ENCODE measurements at places on chromosomes 12 and 14.

DNA sequence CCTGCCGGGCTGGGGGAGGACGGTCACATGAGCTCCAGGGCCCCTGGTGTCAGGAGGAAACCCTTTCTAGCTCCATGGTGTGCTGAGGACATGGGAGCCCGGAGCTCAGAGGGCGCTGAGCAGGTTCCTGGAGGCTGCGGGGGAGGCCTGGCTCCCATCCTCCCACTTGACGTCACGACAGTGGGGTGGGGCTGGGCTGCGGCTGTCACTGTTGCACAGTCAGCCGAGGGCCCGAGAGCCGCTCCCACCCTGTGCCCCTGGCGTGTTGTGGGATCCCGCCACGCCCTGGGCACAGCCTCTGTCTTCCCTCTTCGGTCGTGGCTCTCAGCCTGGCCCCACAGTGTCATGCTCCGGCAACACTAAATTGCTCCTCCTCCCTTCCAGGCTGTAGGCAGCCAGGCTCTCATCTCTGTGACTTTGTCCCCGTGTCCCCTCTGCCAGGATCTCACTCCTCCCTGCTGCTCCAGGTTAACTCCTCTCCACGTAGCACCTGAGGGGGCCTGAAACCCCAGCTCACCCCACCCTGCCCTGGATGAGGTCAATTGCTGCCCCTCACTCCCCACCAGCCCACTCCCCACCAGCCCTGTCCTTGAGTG, 33.0 kb downstream of the BEGAIN start:
- peak; percentile 11 for DNase-seq

DNA sequence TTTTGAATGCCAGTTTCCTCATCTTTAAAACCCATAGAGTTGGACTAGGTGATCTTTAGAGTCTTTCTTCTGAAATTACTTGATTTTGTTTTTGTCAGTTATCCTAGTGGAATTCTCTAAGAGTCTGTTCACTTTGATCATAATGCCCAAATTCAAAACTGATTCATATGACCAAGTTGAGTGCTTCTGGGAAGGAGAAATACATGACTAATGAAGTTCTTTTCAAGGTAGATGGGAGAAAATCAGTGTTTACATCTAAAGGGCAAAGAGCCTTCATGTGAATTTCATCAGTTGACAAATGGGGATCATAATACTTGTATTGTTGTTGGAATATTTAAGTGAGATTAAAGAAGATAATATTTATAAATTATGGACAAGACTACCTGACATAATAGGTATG, 53.2 kb downstream of the ERC1 start:
- peak; percentile 7 for DNase-seq

DNA sequence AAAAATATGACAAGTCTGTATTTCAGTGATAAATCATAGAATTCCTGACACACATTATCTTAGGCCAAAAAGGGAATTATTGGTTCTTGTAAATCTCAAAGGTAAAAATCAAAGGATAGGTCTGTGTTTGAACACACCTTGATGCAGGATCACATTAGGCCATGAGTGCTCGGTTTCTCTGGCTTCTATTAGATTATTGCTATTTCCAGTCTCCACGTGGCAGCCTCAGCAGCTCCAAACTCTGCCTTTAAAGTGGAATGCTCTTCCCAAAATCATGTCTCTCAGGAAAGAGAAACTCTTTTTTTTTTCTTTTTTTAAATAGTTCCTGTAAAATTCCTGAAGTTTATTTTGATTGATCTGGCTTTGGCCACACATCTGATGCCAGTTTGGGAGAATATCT, 105.6 kb upstream of the FRMD6 start:
- DNase-seq, result no peak

DNA sequence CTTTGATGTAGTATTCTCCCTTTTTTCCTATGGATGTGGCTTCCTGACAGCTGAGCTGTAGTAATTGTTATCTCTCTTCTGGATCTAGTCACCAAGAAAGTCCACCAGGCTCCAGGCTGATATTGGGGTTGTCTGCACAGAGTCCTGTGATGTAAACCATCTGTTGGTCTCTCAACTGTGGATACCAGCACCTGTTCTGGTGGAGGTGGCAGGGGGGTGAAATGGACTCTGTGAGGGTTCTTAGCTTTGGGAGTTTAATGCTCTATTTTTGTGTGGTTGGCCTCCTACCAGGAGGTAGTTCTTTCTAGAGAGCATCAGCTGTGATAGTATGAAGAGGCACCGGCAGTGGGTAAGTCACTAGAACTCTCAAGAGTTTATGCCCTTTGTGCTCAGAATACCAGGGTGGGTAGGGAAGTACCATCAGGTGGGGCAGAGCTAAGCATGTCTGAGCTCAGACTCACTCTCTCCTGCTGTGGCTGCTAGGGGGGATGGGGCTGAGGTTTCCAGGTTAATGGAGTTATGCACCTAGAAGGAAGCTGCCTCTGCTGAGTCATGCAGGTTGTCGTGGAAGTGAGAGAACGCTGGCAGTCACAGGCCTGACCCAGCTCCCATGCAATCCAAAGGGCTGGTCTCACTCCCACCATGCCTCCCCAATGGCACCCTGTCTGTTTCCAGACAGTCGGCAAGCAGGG, 3.0 kb upstream of the TAS2R14 start:
- peak; percentile 98 for DNase-seq

DNA sequence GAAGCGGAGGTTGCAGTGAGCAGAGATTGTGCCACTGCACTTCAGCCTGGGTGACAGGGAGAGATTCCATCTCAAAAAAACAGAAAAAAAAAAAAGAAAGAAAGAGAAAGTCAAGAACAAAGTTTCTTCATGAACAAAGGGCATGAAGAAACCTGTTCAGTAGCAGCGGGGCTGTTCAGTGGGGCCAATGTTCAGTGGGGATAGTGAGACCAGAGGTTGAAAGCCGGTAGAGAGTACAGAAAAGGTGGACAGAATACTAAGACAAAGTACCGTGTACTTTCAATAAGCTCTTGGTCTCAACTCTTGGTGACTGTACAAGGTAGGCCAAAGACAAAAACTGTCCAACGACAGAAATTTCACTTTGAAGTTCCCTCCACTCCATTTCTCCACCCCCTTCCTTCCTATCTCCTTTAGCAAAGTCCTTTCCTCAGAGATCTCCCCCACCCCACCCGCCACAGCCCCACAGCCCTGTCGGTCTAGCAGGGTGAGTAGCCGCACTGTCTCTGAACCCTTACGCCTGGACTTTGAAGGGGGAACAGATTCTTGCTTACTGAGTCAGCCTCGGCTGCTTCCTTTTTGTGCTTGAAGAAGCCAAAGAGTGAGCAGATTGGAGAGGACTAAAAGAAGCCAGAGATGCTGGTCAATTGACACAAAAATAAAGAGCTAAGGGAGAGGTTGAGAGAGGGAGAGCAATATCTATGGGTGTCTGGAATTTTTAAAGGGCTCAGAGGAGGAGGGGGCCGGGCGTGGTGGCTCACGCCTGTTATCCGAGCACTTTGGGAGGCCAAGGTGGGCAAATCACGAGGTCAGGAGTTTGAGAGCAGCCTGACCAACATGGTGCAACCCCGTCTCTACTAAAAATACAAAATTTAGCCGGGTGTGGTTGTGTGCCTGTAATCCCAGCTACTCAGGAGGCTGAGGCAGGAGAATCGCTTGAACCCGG, 44.2 kb upstream of the FOS start:
- DNase-seq, result peak; percentile 89

DNA sequence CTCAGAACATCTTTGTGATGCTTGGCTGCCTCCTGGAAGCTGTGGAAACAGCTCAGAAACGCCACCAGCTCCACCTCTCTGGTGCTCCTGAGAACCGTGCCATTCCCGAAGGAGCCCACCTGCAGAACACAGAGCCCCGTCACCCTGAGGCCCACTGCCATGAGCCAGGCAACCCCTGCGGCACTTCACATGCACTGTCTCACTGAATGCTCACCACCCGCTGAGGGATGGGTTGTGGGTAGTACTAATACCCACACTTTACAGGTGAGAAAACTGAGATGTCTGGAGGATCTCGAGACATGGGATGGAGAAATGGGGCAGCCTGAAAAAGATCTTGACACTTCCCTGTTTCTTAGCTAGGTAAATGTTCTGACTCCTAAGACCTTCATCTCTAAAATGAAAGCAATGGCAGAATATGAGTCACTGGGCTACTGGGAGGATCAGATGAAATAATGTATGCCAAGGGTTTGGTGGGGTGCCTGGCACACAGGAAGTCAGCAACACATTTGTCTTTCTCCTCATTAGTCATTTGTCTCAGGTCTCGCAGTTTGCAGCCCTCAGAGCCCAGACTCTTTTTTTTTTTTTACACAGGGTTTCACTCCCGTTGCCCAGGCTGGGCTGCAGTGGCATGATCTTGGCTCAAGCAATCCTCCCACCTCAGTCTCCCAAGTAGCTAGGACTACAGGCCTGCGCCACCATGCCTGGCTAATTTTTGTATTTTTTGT, 5.3 kb downstream of the OASL start:
- DNase-seq, result peak; percentile 94

- peak; percentile 72 for DNase-seq
Measured at GRCh38 chr12:127550271-127550670, 716.7 kb upstream of the TMEM132C start.

DNA sequence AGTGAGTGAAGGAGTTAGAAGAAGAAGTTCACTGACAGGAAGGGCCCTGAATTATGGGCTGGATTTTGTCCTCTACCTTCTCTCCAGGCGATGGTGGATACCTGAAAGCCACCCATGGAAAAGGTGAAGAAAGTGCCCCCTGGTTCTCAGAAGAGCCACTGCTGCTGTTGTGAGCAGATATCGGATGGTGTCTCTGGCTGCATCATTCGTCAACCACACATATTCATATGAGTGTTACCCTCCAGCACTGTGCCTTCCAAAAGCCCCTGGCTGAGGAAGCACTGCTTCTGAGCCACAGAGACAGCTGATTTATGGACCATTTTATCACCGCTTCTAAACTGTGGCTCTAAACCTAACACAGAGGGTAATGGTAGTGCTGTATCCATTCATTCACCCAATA, 2.0 kb upstream of the ACTN1 start:
- no peak for DNase-seq

- DNase-seq, result peak; percentile 5
Measured at GRCh38 chr14:81589381-81590065, 55.9 kb upstream of the SEL1L start.

DNA sequence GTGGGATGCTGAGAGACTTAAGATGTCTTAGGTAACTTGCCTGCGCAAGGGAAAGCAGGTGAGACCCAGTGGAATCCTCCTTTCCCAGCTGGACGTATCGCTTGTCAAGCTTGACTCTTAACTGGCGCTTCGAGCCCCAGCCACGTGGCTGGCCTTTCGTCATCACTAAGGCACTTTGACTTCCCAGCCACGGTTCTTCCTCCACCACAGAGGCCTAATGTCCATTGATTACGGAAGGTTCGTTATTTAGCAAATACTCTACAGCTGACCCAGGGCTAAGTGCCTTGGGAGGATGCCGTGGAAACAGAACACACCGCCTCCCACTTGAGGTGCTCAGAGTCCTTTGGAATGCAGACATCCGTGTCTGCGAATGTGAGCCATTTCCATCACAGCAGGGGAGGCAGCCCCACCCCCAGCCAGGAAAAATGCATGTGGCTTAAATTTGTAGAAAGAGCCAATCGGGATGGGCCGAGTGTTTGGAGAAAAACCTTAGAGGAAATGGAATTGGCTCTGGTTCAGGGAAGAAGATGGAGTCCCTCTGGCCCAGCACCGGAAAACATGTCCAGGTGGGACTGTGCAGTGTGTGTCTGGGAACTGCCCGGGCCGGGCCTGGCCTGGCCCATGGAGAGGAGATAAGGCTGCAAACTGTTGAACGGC, 115.7 kb downstream of the PLXNC1 start:
- no peak for DNase-seq

- no peak for DNase-seq
Measured at GRCh38 chr14:93049315-93049714, 66.4 kb downstream of the ITPK1 start.

- DNase-seq, result no peak
Measured at GRCh38 chr12:39682689-39683477, 63.3 kb upstream of the ABCD2 start.

GRCh38 chr14:57870686-57871457, 5.0 kb upstream of the SLC35F4 start:
- DNase-seq, result peak; percentile 15

- peak; percentile 88 for DNase-seq
Measured at GRCh38 chr14:56351861-56352260, 227.7 kb upstream of the TMEM260 start.

DNA sequence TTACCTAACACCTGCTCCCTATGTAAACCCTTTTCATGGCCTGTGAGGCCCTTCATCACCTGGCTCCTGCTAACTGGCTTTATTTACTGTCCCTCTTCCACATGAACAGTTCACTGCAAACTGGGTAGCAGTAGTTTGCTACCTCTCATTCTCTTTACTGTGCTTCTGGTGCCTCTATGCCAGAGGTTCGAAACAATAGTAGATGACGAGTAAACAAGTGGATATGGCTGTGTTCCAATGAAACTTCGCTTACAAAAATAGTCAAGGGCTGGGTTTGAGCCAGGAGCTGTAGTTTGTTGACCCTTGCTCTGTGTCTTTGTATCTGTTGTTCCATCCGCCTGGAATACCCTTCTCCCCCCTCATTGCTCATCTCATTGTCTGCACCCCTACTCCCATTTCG, 233.6 kb upstream of the RMST start:
- no peak for DNase-seq

- DNase-seq, result no peak
Measured at GRCh38 chr14:69688299-69688649, 76.9 kb downstream of the SUSD6 start.

DNA sequence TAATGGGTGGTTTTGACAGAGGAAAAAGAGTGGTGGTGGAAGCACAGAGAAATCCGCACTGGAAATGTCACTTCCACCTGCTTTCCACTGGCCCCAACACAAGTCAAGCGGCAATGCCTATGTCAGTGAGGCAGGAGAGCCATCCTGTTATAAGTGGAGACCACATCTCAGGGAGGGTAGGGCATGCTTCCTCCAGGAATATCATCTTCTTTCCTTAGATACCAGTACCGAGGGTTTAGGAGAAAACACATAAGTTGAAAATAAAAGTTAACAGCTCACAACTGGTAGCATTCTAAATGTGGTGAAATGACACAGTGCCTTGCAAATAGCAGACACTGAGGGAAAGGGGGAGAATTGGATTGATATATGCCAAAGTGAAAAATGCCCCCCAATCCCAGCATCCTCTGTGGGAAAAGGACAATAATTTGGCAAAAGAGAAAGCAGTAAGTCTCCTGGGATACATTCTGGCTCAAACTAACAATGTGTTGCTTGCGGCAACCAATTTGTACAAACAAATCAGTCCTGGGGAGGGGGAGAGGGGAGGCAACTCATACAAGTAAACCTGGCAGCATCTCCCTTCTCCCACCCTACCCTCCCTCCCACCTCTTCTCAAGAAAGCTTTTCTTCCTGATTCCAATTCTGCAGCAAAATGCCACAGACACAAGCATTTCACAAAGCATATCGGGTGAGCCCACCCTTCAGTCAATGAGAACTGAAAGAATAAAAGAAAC, 57.1 kb downstream of the STON2 start:
- no peak for DNase-seq

DNA sequence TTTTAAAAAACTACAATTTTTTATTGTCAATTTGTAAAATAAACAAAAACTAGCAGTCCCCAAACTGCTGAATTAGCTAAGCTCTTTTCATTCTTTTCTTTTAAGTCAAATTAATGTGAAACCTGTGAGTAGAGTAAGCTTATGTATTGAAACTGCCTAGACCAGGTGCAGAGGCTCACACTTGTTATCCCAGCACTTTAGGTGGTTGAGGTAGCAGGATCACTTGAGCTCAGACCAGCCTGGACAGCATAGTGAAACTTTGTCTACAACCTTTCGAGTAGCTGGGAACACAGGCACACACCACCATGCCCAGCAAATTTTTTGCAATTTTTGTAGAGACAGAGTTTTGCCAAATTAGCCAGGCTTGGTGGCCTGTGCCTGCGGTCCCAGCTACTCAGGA, 26.4 kb downstream of the SCFD1 start:
- no peak for DNase-seq
